ENCODE measurements at places on chromosomes 5 and 9. TPM values are rescaled to one million over a fixed set of nuclear protein-coding genes. Genes with fewer than 3 reads are reported as not detected.

- no peak for DNase-seq
Observed at GRCh38 chr9:21682381-21682780, 120.1 kb upstream of the MTAP start.

DNA sequence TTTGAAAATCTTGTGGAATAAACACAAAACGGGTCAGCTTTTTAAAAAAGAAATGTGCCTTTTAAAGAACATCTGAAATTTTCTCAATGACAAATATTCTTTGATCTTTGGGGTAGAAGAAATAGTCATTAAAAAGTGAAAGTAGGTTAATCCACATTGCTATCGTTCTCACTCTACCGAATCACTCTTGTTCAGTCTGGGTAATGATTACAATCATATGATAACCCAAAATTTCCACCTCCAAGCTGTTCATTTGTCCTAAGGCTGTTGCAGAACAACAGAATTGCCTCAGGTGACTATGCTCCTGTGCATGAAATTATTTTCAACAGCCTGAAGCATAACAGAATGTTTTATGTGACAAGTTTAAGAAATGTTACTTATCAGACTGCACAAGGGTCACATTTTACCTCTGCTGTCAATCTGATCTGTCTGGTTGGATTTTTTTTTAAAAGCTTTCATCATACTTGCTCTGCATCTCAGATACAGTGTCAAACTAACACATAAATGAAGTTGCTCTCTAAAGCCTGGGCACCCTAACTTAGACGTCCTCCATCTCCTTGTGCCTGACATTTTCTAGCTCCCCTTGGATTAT lies 227.3 kb downstream of the LURAP1L start:
- no peak for DNase-seq

GRCh38 chr5:31936683-31937082 lies 237.4 kb downstream of the GOLPH3 start:
- no peak for DNase-seq

- no peak for DNase-seq
Observed at GRCh38 chr5:56534102-56534829, 281.1 kb upstream of the MAP3K1 start.

GRCh38 chr9:81896070-81896469 lies 32.2 kb upstream of the SPATA31D4 start:
- no peak for DNase-seq

DNA sequence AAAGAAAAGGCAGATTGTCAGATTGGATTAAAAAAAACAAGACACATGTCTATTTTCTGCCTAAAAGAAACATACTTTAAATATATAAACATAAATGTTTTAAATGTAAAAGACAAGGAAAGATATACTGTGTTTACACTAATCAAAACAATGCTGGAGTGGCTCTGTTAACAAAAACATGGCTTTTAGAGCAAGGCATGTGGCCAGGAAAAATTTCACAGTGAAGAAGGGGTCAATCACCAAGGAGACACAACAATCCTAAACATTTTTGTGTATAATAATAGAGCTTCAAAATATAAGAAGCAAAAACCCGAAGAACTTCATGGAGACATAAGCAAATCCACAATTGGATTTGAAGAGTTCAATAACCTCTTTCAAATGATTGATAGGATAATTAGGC lies 18.5 kb upstream of the GADD45G start:
- no peak for DNase-seq

DNA sequence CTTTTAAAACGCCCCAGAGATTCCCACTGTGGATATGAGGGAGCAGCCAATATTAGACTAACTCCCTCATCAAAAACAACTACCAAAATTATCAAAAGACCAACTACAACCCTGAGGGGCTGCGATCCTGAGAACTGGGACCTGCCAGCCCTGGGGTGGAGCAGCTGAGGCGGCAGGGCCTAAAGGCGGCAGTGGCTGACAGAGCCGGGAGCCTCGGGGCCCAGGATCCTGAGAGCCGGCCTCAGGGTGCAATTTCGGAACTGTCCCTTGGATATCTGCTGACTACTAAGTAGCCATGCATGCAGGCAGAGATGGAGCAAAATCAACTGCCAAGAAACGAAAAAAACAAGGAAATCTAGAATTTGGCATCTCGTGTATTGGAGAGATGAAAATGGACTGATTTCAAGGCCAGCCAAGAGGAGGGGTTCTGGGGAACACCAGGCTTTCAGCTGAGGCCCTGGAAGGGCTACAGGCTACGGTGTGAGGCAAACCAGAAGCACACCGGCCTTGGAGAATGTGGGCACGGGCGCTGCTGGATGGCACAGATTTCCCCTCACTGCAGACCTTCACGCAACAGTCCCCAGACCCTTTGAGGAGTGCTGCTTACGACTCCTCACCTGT lies 63.6 kb upstream of the UBAC1 start:
- no peak for DNase-seq

- DNase-seq: no peak
Observed at GRCh38 chr5:120932480-120932879, 468.4 kb downstream of the PRR16 start.

- no peak for DNase-seq
Observed at GRCh38 chr5:123450640-123451039, 27.4 kb upstream of the CEP120 start.

DNA sequence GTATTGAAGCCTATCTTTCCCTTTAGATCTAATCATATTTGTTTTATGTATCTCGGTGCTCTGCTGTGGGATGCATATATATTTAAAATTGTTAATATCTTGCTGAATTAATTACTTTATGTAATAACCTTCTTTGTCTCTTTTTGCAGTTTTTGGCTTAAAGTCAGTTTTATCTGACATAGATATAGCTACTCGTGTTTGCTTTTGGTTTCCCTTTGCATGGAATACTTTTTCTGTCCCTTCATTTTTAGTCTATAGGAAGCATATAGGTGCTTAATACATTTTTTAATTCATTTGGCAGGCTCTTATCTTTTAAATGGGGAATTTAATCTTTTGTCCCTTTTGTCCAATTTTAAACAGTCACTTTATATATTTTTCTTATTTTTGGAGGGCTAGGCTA lies 360.6 kb upstream of the PRR16 start:
- no peak for DNase-seq

DNA sequence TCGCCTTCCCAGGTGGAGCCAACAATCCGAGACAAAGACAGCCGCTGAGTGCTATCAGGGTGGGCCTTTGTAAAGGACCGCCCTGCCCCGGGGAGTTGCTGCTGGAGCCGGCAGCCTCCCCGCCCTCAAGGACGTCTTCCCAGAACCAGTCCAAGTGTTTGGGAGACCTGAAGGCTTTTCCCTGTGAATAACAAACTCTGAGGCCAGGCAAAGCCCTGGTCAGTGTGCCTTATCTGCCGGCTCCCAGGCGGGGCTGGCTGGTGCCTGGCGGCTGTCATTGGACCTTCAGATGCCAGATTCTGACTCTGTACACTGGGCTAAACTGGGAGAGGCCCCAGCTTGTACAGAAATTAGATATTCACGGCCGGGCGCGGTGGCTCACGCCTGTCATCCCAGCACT lies 2.1 kb downstream of the SLC9A3 start:
- DNase-seq: no peak

GRCh38 chr5:139374909-139375308 lies 8.2 kb downstream of the SLC23A1 start:
- no peak for DNase-seq

DNA sequence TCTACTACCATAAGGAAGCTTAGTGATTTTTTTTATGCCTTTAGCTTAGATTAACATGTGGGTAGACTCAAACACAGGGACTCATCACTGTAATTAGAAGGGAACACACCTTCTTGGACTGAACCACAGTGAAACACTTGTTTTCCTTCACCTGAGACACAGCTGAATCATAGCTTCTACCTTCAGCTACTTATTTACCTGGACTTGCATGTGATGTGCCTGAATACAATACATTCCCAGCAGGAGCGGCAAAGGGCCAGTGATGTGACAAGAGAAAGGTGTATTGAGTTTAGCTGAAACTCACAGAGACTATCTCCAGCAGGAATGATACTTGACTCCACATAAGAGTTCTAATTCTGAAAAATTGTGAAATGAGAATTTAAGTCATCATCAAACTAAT lies 37.8 kb downstream of the GRAMD2B start:
- DNase-seq: no peak

- DNase-seq: no peak
Observed at GRCh38 chr5:131104169-131104808, 60.8 kb downstream of the HINT1 start.

DNA sequence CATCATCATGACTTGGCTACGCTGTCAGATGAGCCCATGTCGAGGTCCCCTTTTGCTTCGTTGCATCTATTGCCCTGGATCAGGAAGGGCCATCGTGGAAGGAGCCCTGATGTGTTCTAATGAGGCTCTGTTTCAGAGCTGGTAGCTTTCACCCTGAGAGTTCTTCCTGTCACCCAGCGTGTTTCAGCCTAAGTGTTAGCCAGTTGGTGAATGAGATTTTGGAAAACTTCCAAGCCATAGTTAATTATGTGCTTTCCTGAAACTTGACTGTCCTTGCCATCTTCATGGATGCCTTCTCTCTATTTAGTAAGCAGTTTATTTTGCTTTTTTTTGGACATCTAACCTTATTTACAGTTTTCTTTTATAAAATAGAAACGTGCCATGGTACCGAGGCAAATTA lies 1695.4 kb upstream of the WWC1 start:
- DNase-seq: no peak

Gene CCL28
- 0.87 TPM for total RNA-seq

Gene GLT6D1
- not detected for total RNA-seq

Gene ASTN2
- total RNA-seq: 7.6 TPM

Gene ACTBL2
- total RNA-seq: 2.8 TPM

Gene MRPL50
- total RNA-seq: 11.4 TPM

Gene CXCL14
- total RNA-seq: not detected

Gene LHX6
- 32.0 TPM for total RNA-seq

Gene AFF4
- total RNA-seq: 70.6 TPM

Gene CDKN2B-AS1
- total RNA-seq: 2.9 TPM

Gene COL15A1
- 5.8 TPM for total RNA-seq

Gene CARTPT
- total RNA-seq: not detected

Measured in glomerular endothelial cell (primary cell).